ENCODE measurements at places on chromosomes 3 and 15.

DNA sequence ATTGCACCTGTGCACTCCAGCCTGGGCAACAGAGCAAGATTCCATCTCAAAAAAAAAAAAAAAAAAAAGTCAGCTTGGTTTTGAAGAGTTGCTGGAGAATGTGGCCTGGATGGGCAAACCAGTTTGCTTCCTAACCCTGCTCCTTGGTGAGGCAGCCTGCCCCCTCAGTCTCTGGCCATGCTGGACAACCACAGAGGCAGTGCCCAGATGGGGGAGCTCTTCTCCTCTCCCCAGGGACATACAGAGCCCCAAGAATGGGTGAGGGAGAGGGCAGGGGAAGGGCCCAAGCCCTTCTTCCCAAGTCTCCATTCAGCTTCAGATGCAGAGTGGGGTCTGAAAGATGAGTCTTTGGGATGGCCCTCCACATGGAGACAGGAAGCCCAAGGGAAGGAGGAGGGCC is 27.9 kb downstream of the CD276 start:
- DNase-seq: no peak

DNA sequence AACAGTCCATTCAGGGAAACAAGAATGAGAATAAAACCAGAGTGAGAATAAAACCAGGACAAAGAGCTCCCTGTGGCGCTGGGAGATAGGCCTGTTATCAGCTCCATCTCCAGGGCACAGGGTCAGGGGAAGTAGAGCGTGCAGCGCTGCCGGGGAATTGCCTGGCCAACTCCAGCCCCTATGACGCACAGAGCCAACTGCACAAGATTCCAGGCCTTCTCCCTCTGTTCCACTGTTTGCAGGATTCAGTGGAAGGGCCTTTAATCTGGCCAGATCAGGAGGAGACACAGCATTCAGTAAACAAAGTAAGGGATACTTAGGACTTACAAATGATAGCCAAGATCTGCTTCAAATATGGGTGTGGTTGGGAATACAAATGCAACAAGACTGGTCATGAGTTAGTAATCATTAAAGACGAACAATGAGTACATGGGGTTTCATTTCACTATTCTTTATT is 49.4 kb downstream of the ITGB5 start:
- no peak for DNase-seq

DNA sequence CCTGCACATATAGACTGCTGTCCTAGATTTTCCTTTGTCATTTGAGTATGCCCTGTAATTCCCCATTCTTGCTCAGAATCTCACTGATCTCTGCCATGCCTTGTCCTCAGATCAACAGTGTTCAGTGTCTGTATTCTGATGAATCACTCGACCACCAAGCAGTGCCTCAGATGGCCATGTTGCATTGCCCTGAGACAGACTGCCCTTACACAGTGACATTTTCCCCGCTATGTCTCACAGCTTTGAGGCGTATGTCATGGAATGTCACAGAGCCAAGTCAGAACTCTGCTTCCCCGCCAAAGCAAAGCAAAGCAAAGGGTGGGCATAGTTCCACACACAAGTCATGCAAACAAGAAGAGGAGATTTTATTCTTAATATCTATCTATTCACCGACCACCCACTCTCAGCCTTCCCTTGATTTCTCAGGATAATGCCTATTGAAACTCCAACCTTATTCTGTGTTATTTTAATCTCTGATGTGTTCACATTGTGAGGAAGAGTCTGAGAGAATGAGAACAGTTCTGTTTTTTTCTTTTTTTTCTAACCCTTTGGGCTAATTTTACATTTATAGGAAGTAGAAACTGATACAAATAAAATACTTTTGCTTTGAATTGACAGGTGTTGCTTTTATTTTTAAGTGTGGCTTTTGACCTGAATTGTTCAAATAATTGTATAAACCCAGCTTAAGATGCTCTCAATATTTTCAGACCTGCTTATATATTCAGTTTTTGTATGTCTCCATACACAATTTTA is 16.9 kb upstream of the PSMD6 start:
- no peak for DNase-seq

GRCh38 chr3:61569856-61570580 is 8.6 kb downstream of the PTPRG start:
- no peak for DNase-seq

DNA sequence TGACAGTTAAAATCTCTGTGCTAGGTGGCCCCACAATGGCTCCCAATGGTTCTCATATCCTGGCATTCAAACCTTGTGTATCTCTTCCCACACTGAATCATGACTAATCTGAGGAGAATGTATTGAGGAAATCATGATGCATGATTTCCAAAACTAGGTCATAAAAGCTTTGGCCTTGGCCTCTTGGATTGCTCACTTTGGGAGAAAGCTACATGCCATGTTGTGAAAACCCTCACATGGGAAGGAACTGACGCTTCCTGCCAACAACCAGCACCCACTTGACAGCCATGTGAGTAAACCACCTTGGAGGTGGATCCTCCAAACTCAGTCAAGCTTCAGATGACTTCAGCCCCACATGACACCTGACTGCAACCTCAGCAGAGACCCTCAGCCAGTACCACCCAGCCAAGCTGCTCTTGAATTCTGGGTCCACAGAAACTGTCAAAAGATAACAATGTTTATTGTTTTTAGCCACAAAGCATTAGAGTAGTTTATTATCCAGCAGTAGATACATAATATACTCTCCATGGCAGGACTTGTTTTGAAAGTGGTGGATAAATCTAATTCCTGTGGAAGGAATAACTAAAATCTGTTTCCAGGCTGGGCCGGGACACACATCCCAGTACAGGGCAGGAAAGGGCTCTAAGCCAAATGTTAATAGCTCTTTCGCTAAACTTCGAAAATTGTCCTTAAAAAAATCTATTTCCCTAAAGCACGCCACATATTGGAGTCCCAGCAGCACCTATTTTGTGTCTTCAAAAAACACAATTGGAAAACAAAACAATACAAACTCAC is 1.0 kb upstream of the ZNF620 start:
- DNase-seq: peak; percentile 3

DNA sequence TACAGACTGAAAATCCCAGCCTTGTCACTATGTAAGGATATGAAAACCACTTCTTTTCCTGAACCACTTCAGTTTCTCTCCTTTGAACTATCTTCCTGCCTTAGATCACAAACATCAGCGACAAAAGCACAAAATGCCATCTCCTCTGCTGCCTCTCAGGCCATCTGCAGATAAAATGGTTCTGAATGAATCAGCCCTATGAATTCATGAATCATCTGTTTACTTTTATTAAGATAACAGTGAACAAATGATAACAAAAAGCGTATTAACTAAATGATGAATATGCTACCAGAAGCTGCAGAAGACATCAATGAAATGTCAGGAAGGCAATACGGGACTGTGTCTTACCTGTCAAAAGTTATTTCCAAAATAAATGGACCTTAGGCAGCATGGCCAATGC is 928.1 kb downstream of the ROBO1 start:
- no peak for DNase-seq

DNA sequence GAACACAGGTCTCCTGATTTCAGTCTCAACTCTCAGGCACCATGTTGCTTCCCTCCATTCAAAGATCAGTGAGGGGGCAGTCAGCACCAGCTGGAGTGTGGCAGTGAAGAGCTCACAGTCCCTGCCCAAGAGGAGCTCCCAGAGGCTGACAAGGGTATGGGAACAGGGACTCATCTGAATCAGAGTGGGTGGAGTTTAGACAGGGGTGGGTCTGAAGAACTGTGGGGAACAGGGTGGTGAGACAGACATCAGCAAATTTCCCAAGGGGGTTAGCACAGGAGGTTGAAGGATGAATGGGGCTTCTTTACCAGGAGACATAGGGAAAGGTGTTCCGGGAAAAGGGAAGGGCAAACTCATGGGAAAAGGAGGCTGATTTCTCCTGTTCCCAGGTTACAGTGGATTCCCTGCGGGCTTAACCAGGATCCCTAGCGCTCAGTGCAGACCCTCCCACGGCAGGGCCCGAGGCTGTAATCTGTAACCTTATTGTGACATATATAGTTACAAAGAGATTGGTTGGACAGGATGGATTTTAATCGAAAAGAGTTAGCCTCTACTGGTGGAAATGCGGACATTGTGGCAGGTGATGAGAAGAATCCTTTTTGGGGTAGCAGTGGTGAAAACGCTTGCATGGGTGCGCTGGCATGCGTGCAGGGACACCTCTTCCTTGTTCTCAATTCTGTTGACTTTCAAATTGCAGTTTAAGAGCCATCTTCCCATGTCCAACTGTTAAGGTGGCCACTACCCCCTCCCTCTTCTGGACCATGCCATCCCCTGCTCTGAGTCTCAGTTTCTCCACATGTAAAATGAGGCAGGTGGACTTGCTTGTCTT is 160.3 kb downstream of the SMAD6 start:
- no peak for DNase-seq

GRCh38 chr15:43484455-43484854 is 8.5 kb downstream of the TP53BP1 start:
- no peak for DNase-seq
